ENCODE measurements at places on chromosomes 12 and 14.

DNA sequence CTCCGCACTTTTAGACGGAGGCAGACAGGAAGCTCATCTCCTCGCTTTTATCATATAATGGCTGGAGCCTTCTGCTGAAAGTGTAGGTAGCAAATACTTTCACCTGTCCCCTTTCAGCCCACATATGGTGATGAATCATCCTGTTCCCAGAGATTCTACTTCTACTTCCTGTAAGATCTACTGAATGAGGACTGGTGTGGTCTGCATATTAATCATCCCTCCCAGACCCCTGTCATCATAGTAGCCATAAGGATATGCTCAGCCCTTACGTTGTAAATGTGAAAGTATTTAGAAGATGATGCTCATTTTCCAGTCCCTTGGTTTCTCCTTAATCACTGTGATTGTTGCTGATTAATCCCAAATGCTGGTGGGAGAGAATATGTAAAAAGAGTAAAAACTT, 268.2 kb upstream of the GRIP1 start:
- no peak for DNase-seq

- DNase-seq, result peak; percentile 23
Measured at GRCh38 chr12:118060301-118061010, 523 bp downstream of the WSB2 start.

GRCh38 chr12:107998863-107999262, 130.2 kb upstream of the WSCD2 start:
- DNase-seq, result no peak

- DNase-seq, result no peak
Measured at GRCh38 chr14:77290705-77291104, 19.7 kb upstream of the NGB start.

- DNase-seq, result no peak
Measured at GRCh38 chr12:42446761-42447160, 120.8 kb downstream of the PPHLN1 start.

DNA sequence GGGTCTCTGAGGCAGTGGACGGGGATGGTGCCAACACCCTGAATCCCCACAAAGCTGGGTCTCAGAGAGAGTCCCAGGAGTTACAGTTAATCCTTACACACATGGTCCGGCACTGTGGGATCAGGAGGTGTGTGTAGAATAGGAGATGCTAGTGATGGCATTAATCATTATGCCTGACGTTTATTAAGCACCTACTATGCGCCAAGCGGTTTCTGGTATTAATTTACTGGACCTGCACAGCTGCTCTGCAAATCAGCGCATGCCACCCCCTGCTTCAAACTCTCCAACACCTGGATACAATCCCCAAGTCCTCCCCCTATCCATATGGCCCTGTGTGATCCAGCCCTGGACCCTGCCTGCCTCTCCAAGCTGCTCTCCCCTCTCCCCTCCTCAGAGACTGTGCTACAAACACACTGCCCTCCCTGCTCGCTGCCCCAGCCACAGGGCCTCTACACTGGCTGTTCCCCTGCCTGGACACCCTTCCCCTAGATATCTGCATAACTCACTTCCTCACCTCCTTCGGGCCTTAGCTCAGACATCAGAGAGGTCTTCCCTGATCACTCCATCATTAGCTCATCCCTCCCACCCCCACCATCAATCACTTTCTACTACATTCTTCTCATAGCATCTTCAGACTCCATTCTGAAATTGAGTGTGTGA, 86.0 kb downstream of the RFLNA start:
- no peak for DNase-seq

GRCh38 chr14:94638961-94639817, 27.0 kb downstream of the SERPINA3 start:
- no peak for DNase-seq

DNA sequence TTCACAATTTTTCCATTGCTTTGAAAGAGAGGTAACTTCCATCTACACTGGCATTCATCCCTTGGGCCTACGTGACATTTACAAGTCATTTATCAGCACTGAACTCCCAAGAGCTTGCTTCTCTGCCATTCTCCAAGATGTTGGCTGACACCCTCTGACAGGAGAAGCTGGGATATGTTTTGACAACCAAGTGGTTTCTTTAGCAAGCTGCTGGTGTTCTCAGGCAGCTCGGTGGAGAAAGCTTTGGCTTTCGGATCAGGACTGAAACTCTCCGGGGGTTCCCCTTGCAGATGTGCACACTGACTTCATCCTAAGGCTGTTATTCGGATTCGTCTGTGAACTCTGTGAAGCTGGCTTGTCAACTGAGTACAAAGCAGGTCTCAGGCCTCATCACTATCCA, 15.7 kb downstream of the KCNA5 start:
- DNase-seq, result no peak

DNA sequence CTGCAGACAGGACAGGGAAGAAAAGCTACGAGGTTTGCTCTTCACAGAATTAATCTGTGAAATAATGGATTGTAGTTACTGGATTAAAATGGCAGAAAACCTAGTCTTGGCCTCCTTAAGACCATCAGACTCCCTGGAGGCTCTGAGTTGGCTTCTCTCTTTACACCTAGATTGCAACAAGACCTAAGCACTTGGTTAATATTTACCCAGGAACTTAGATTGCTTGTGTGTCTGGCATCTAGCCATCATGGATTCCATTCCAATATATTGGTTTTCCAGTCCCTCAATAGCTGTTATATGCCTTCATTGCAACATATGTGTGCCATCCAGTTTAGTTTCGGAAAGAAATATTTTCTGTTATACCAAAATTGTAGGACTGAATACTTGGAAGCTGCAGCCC, 1.9 kb upstream of the GTF2A1 start:
- no peak for DNase-seq

- no peak for DNase-seq
Measured at GRCh38 chr14:56962444-56963080, 152.3 kb upstream of the OTX2 start.

- DNase-seq, result peak; percentile 88
Measured at GRCh38 chr14:101962503-101962874, 1.9 kb upstream of the DYNC1H1 start.

DNA sequence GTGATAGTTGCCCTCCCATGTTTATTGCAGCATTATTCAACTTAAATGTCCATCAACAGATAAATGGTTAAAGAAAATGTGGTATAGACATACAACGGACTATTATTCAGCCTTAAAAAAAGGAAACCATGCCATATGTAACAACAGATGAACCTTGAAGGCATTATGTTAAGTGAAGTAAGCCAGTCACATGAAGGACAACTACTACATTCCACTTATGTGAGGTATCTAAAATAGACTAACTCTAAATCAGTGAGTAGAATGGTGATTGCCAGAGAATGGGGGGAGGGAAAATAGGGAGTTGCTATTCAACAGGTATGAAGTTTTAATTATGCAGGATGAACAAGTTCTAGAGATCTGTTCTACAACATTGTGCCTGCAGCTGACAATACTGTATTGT, 10.1 kb downstream of the PCNX4 start:
- peak; percentile 29 for DNase-seq

DNA sequence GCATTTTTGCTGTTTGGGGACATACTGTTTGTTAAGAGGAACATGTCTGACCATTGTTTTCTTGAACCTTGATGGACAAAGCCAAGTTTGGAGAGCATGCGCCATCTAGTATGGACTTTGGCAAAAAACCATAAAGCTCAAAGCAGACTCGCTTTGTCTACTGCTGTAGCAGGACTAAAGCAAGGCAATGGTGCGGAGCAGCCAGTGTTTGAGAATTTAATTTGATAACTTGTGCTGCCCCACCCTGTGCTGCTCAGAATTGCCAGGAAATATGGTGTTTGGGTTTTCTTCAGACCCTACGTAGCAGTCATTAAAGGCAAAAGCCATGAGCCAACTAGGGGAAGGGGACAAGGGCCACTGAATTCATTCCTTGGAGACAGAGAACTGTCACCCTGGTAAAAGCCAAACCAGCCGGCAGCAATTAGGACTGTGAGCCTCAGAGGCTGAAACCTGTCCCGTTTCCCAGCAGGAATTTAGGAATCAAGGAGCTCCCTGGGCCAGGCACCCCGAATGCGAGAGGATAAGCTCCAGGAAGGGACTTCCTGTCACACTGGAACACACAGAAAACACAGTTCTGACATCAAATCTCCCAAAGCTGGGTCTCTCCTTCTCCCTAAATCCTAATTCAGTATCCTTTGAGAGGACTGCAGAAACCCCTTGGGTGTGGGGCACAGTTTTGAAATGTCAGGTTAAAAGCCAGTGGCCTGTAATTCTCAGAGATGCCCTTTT, 1.1 kb downstream of the AVIL start:
- DNase-seq, result no peak

DNA sequence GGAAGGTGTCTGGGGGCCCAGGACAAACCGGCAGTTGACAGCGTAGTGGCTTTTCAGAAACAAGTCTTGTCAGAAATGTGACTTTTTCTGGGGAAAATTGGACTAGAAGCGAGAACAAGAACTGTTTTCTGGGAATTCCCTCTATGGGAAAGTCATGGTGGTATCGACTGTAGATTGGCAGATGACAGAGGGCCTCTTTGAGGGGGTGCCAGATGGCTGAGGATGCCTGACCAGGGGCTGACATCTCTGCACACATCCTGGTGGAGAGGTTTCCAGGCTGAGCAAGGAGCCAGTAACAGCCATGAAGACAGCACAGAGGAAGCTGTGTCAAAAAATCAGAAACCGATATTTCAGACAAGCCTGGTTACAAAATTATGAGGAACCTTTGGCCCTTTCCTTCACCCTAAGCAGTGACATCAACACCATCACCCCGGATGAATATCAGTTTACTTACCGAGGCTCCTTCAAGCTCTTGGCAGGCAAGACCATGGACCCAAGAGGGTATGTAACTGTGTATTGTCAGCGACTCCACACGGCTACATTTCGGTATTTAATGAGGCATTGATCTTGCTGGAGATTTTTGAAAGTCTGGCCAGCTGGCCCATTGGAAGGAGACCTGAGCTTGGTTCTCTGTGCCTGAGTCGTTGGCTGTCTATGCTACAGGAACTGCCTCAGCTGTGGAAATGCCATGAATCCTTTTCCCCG, 1525.3 kb upstream of the TMEM132C start:
- DNase-seq, result no peak

DNA sequence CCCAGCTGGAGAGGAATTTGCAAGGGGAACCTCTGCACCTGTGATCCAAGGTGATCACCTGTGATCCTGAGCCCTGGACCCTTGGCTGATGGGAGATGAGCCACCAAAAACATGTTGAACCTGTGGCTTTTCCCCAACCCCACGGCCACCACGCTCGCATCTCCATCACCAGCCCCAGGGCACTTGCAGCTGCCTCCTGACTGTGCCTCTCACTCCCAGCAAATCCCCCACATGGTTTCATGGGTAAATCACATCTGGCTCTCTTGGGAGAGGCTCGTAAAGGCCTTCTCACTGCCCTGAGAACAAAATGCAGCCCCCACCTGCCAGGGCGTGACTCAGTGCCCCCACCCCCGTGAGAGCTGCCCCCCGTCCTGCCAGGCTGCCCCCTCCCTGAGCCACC, 76.0 kb downstream of the RFLNA start:
- no peak for DNase-seq

- DNase-seq, result peak; percentile 47
Measured at GRCh38 chr14:67722293-67722692, 20.6 kb downstream of the RDH12 start.

GRCh38 chr12:14426792-14427191, 61.3 kb downstream of the ATF7IP start:
- DNase-seq, result no peak

- DNase-seq, result no peak
Measured at GRCh38 chr14:87491816-87492215, 501.2 kb downstream of the GALC start.

DNA sequence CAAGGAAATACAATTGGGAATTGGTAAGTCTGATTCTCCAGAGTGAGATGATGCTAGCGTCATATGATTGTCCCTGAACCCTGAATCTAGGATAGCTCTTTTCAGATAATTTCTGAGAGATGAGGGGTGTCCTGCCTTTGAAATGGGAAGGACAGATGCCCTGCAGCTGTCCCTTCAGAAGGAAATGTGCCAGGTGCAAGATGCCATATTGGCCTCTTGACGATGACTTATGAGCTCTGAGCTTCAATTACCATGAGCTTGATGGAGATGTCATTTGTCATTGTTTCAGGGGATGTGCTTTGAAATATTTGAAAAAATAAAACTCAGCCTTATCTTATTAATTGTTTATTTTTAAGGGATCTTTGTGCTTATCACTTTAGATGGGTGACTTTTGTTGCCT, 185.1 kb downstream of the DACT1 start:
- no peak for DNase-seq

- no peak for DNase-seq
Measured at GRCh38 chr12:14422516-14423230, 57.2 kb downstream of the ATF7IP start.
